ENCODE measurements at places on chromosomes 12 and 14.
A peak's percentile ranks its signal among the peaks of the same experiment; 100 is the strongest.

GRCh38 chr12:124480469-124481256 is 86.7 kb downstream of the NCOR2 start:
- DNase-seq, result no peak

GRCh38 chr12:66638666-66639065 is 40.2 kb downstream of the GRIP1 start:
- no peak for DNase-seq

DNA sequence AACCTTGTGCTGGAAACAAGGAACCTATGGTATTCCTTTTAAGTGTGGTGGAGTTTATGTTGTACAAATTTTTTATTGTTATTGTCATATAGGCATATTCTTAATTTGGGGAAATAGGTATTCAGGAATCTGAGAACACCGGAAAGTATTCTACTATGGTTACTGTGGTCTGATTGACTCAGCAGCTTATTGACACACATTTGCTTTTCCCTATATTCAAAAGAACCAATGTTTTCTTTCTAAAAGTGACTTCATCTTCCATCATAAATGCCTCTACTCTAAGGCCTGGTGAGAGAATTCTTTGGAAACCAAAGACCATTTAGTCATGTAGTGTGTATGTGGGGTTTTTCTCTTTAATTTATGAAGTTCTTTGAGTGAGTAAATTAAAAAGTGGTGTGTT is 474.8 kb downstream of the TMTC2 start:
- DNase-seq, result no peak

DNA sequence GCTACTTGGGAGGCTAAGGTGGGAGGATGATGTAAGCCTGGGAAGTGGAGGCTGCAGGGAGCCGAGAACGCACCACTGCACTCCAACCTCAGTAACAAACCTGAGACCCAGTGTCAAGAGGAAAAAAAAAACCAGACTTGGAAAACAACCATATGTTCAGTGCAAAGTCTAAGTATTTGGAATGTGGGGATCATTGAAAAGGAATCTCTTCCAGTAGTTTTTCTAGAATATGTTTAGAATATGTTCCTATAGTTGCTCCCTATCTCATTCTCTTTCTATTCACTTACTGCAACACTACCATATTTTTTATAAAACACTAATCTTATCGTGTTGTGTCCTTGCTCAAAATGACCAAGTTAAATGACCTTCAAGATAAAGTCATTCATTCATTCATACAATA is 423.5 kb upstream of the SOX5 start:
- no peak for DNase-seq

GRCh38 chr12:27866373-27867101 is 86.5 kb upstream of the MANSC4 start:
- no peak for DNase-seq

- no peak for DNase-seq
Measured at GRCh38 chr12:98422812-98423211, 92.6 kb upstream of the TMPO start.

DNA sequence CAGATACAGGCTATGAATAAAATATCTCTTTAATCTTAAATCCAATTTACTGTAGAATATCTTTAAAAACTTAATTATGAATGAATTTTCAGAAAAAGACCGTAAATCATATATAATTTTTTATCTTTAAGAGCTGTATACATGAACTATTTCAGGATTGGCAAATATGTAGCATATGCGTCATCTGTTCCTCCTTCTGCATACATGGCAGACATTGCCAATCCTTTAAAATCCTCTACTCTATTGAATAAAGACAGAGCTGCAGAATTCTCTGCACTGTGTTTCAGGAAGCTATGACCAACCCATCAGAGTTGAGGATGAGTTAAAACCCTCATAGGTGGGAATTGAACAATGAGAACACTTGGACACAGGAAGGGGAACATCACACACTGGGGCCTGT is 279.0 kb downstream of the TMEM117 start:
- no peak for DNase-seq

DNA sequence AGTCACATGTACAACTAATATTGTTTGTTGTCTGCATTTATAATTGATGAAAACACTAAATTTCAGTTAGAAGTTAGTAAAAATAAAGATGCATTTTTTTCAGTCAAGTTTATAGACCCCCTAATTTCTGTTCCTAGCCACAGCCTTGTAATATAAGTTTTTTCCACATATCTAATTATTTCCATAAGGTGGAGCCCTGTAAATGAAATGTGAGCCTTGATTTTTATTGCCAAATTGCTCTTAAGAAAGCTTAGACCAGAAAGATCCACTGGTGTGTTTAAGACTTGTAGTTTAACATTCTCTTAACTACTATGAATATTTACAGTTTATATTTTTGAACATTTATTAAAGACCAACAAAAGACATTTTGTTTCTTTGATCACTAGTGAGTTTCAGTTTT is 322.1 kb upstream of the RGS6 start:
- DNase-seq, result no peak

DNA sequence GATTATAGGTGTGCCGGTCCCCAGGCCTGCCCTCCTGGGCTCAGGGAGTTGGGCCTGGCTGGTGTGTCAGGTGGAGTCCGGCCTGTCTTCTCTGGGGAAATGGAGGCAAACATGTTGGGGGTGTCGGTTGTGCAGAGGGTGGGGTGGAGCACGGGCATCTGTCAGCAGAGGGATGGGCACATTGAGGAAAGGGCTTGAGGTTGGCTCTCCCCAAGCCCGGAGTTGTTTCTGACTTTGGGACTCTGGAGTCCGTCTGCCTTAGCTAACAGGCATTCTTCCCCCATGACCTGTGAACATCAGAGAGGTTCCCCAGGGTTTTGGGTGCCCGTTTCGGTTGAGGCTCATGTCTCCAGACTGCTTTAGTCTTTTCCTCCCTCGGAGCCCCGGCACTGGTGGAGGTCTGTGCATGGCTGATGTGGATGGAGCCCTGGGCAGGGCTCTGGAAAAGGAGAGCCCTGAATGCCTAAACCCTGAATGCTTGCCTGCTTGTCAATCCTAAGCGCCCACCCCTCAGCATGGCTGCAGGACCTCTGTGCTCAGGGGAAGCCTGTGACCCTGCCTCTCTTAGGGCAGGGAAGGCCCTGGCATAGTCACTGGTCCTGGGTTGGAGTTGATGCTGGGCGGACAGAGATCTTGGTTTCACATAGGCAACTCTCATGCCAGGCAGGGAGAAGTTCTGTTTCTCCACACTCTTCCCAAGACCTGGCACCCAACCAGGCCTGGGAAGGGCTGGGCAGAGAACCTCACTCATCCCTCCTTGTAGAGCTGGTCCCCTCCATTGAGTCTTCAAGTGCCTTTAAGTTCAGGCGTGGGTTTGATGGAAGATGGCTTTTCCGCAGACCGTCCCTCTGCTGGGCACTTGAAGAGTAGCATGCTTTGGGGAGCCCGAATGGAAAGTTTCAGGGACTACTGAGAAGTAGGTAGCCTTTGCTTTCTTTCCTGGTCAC is 12.9 kb downstream of the NYNRIN start:
- DNase-seq, result peak; percentile 66

DNA sequence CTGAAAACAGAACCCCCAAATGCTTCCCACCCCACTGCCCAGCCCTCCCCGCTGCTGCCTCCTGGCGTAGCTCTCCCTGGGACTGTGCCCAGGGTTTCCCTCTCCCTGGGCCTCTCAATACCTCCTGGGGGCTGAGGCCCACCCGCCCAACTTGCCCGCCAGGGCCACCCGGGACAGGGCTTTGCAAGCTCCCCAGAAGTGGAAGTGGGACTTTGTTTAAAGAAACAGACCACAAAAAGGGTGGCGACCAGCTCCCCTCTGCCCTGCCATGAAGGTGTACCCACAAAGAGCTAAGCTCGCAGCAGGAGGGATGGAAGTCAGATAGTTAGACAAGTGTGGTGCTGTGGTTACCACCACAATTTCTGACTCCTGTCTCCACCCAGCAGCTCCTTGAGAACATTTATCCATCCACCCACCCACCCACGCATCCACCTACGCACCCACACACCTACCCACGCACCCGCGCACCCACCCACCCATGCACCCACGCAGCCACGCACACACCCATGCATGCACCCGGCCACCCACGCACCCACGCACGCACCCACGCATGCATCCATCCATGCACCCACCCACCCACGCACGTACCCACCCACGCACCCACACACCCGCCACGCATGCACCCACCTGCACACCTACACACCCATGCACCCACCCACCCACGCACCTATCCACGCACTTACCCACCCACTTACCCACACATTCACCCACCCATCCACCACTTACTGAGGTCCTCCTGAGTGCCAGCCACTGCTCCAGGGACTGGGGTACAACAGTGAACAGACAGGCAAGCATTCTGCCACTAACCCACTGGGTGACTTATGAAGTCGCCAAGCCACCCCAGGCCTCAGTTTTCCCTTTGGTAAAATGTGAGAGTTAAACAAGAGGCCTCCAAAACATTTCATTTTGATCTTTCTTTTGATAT is 127.3 kb downstream of the SCARB1 start:
- peak; percentile 57 for DNase-seq

DNA sequence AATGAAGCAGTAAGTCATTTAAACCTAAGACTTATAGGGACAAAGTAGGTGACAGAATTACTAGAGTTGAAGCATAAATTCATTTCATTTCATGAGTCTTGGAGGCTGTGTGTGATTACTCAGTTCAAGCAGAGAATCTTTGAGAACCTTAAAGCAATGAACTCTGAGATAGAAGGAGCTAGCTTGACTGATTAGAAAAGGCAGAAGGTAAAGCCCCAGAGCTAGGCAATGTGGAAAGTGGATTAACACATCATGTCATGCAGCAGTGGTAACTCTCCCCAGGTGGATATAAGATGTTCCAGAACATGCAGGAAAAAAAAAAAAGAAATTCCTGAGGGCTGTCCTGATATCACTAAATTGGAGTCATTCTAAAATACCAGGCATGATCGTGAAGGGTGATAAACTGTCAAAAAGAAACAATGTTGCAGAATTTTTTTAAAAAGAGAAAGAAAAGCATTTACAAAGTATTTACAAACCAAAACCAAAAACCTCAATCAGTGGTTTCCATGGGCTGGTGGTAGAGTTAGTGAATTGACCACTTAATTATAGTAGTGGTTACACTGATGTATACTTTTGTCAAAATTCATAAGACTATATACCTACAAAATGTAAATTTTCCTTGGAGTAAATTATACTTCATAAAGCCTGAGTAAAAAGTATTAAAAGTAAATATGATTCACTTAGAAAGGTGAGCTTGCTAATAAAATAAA is 12.7 kb upstream of the SLC16A7 start:
- no peak for DNase-seq

GRCh38 chr14:102511538-102511937 is 2.0 kb upstream of the ANKRD9 start:
- DNase-seq, result no peak

DNA sequence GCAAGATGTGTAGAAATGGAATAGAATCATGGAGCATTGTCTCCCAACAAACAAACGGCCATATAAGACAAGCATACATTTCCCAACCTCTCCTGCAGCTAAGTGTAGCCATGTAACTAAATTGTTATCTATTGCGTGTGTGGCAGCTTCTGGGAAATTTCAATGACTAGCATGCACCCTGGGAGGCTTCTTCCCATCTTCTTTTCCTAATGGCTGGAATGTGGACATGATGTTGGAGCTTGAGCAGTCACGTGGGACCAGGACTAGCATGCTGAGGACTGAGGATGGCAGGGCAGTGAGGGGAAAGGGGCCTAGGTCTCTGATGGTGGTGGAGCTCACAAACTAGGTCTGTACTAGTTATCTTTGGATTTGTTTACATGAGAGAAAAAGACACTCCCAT is 21.7 kb upstream of the CTDSP2 start:
- no peak for DNase-seq

- DNase-seq, result no peak
Measured at GRCh38 chr12:19263672-19264071, 134.1 kb downstream of the PLEKHA5 start.

DNA sequence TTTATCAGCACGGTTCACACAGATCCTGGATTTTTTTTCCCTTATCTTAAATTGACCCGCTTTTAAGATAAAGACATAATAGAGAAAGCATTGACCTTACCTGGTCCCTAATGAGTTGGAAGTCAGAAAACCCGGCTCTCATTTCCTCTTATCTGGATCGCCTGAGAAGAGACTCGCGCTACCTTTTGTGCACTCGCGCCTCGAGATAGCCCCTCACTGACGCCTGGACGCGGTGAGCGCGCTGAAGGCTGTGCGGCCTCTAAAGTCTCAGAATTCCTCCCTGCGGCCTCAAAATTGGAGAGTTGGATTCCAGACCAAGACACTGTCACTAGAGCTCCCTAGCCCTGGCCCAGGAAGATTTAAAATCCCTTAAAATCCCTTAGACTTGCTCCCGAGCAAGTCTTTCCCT is 7.0 kb downstream of the NKX2-1 start:
- DNase-seq, result no peak

DNA sequence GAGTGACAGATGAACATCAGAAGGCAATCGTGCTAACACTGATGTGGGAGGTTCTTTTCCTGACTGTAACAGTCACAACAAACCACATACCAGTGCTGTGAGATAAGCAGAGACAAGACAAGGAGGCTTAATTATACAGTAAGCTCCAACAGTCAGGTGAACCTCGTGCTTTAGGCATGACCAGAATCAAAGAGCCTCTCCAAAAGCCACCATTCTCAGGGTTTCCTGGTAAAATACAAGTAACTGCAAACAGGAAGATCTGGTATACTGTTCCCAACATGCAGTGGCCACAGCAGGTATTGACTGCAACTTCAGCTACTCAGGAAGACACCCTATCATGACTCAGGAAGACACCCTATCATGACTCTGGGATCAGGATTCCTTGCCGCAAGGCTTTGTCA is 47.3 kb upstream of the GTF2A1 start:
- peak; percentile 6 for DNase-seq

DNA sequence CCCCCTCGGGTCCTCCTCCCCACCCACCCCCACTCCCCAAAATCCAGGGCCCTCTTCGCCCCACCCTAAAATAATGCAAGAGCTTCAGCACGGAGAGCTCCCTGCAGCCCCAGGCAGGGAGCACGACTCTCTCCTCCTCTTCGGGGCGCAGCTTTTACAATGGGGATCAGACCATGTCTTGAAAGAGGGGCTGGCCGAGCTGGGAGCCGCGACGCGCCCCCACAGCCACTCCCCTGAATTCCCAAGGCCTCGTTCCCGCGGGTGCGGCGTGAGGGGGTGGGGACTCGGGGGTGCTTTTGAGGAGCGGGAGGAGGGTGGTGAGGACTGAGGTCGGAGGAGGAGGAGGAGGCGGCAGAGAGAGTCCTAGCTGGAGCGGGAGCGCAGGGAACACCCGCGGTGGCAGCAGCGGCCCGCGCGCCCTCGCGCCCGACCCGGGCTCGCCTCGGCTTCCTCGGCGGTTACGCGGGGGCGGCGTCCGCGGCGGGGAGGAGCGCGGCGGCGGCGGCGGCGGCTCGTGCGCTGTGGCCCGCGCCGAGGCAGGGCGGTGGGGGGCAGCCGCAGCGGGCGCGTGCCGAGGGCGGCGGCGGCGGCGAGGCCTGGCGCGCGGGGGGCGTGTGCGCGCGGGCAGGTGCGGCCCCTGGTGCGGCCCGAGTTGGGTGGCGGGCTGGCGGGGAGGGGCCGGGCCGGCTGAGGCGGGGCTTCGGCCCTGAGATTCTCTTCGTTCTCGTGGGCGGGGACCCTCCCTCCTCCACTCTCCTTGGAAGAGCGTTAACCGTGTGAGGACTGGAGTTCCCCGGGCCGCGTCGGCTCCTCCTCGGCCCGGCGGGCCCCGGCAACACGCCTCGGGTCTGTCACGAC is at the start of gene ANKS1B:
Gene ANKS1B, minus strand, starts transcription at position 666 of the 858 bp plus-strand sequence. CDS start 699 bp downstream, outside the sequence.
- DNase-seq, result peak; percentile 66

All from NB4 (cell line).